ENCODE measurements at places on chromosomes 1 and 21.

- no peak for DNase-seq
Measured at GRCh38 chr1:207366022-207366421, 44.5 kb downstream of the CD55 start.

GRCh38 chr1:237877631-237878030 lies 13.1 kb downstream of the ZP4 start:
- no peak for DNase-seq

GRCh38 chr1:67515324-67516080 lies 85.3 kb upstream of the SERBP1 start:
- no peak for DNase-seq

- no peak for DNase-seq
Measured at GRCh38 chr1:206001476-206001888, 1.7 kb downstream of the RAB7B start.

DNA sequence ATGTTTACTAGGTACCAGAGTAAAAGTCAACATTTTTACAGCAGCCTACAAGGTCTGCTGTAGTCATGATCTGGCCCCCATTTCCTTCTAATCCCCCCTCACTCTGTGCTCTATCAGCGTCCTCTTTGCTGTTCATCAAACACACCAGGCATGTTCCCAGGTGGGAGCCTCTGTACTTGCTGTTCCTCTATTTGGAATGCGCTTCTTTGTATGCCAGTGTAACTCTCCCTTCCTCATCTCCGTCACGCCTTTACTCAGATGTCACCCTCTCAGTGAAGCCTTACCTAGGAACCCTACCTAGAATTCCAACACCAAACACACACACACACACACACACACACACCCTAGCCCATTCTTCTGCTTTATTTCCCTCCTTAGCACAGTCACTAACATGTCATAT lies 21.0 kb downstream of the TP53BP2 start:
- DNase-seq = no peak

- DNase-seq = no peak
Measured at GRCh38 chr1:11629184-11630016, 24.8 kb downstream of the FBXO2 start.

DNA sequence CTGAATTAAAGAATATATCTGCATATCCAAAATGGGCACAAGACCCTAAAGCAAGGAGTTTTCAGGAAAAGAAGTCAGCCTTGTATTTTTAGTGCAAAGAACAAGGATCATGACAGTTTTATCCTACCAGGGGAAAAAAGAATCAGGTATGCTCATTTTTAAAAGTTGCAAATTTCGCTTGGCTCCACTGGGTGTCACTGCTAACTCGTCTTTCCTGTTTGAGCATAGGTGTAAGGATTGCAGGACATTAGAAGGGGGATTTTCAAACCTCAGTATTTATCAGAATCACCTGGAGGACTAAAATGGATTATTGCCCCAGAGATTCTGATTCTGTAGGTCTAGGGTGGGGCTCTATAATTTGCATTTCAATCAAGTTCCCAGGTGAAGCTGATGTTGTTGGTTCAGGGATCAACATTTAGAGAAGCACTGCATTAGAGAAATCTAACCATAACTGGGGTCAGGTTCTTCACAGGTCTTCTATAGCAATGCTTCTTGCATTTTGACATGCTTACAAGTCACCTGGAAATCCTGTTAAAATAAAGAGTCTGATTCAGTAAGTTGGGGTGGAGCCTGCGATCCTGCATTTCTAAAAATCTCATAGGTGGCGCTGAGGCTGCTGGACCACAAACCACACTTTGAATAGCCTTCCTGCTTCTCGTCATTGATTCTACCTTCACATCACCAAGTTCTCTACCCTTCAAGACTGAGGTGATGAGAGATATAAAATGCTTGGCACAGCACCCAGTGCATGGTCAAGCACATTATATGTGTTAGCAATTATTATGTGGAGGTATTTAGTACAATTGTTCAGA lies 39.6 kb downstream of the NUF2 start:
- no peak for DNase-seq

GRCh38 chr1:228373004-228373680 lies 33.5 kb downstream of the TRIM11 start:
- no peak for DNase-seq

- DNase-seq = no peak
Measured at GRCh38 chr1:5646486-5647149, 345.6 kb downstream of the NPHP4 start.

DNA sequence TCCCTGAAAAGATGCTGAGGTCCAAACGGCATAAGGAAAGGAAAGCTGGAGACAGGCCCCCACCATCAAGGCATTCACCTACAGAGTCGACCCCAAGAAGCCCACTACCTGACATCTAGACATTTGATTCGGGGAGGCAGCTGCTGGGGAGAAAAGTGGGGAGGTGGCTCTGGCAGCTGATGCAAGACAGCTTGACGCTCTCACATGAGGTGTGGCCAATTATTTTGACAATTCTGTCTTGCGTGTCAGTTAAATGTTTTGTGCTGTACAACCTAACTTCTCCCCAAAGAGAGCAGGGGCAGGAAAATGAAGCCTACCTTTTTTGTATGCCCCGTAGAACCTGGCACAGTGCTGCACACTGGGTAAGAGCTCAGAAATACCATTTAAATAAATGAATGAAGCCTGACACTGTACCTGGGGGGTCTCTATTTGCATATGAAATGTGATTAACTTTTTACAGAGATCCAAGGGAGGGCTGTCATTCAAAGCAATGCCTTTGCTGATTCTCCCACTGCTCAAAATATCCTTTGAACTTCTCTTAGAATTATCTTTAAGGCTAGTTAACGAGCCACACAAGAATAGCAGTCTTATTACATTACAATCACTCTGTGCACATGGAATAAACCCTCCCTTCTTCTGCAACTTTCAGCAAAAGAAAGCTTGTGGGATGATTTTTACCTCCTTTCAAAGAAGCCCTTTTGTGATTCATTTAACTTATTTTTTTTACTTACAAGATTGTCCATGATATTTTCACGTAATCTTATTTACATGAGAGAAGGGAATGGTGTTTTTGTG lies 163.2 kb downstream of the TNR start:
- DNase-seq = no peak

DNA sequence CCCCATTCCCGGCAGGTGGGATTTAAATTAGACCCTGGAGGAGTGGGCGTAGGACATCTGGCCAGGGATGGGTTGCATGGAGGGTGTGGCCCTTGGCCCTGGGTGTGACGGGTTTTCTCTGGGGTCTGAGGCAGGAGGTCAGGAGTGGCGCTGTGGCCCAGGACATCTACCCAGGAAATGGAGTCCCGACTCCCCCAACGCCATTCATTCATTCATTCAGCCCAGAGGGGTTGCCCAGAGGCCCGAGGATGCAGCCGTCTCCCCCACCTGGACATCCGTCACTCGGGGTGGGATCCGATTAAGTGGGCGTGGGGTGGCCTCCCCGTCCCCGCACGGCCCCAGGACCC lies 663 bp downstream of the ATP13A2 start:
- DNase-seq = no peak

- no peak for DNase-seq
Measured at GRCh38 chr1:168834225-168834872, 105.3 kb upstream of the DPT start.

GRCh38 chr1:238955934-238956333 lies 430.4 kb upstream of the CHRM3 start:
- DNase-seq = no peak

DNA sequence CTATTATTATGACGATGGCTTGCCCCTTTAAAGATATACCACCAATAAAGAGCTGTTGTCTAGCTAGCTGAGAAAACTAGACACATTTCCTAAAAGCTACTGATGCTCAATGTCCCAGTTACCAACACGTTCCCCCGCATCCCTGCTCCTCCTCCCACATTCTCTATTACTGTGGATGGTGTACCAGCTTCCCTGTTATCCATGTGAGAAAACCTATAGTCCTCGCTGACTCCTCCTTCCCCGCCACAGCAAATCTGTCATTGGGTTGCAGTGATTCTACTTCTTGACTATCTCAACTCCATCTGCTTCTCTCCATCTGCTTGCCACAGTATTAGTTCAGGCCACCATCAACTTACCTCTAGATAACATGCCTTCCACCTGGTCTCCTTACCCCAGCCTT lies 337.5 kb downstream of the KCNH1 start:
- DNase-seq = no peak

DNA sequence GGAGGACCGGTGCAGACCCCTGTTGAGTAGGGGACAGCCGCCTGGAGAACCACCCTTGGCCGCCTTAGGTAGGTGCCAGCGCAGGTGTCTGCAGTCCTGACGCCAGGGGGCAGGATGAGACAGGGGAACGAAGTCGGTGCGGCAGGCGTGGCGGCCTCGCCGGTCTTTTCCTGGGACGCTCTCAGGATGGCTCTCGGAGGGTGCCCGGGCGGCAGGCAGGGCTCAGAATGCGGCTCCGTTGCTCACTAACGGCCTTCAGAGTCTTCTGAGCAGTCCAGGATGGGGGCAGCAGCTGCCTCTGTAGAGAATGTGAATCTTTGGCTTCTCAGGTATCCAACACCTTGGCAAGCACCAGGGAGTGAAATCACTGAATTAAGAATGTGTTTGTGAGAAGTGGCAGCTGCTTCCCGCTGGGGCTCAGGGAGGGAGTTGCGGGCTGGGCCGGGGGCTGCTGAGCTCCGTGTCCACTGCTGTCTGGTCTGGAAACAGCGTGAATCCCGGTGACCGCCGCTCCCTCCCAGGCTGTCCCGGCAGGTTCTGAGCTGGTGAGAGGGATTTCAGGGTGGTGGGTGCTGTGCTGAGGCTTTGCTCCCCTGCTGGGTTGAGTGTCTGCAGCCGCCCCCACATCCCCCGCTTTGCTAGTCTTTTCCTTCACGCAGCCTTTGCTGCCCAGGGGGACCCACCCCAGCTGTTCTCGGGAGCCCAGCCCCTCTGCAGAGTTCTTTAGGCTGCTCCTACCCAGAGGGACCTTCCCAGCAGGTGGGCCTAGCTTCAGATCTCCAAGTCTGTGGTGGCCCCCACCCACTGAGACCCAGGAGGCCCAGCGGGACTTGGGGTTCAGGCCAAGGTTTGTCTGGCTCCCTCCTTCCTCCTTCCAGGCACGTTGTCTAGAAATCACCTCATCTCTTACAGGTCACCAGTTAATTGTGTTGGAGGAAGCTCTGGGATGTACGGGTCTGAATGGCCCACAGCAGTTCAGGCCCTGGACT lies 11.1 kb upstream of the C1orf174 start:
- peak; percentile 80 for DNase-seq

DNA sequence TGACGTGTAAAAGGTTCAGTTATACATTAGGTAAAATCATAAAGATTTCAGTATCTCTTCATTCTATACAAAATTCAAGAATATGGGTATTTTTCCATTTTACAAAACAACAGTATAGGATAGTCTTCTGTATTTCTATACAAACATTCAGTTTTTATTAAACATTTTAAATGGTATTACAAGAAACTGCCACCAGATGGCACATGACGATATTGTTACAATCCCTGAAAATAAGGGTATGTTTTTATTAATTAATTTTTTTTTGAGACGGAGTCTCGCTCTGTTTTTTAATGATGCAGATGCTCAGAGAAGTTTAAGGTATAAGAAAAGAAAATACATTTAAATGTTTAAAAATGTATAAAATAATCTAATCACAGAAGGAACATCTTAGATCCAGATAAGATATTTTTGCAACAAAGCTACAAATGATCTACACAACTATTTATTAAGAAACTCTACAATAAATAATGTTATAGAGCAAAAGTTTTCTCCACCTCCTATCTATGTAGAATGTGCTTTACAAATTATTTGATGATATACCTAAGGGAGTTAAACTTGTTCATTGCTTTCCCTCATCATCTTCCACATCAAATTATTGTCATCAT lies 23.5 kb upstream of the RSBN1 start:
- DNase-seq = no peak

GRCh38 chr1:118486199-118486598 lies 301.2 kb upstream of the SPAG17 start:
- no peak for DNase-seq

- DNase-seq = no peak
Measured at GRCh38 chr1:166379447-166379846, 212.6 kb upstream of the FAM78B start.

DNA sequence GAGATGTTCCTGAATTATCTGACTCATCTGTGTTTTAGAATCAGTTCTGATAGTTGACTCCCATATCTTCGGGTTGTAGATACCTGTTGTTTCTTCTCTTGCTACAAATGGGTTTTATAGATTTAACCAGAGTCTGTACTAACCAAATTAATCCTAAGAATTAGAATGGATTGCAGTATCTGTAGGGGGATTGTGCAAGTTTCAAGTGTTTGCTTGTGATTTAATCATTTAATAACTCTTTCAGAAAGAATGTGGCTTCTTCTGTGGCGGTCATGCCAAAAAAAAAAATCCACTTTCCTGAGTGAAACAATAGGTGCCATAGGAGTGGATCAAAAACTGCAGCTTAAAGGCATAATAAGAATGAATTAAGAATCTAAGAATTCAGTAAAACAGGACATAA lies 9.4 kb downstream of the IPO9 start:
- DNase-seq = no peak

- peak; percentile 50 for DNase-seq
Measured at GRCh38 chr1:154609398-154610380, 1.7 kb upstream of the ADAR start.

GRCh38 chr1:223041481-223041880 lies 101.6 kb downstream of the TLR5 start:
- DNase-seq = no peak

- DNase-seq = no peak
Measured at GRCh38 chr1:34829250-34829649, 30.3 kb downstream of the SMIM12 start.

DNA sequence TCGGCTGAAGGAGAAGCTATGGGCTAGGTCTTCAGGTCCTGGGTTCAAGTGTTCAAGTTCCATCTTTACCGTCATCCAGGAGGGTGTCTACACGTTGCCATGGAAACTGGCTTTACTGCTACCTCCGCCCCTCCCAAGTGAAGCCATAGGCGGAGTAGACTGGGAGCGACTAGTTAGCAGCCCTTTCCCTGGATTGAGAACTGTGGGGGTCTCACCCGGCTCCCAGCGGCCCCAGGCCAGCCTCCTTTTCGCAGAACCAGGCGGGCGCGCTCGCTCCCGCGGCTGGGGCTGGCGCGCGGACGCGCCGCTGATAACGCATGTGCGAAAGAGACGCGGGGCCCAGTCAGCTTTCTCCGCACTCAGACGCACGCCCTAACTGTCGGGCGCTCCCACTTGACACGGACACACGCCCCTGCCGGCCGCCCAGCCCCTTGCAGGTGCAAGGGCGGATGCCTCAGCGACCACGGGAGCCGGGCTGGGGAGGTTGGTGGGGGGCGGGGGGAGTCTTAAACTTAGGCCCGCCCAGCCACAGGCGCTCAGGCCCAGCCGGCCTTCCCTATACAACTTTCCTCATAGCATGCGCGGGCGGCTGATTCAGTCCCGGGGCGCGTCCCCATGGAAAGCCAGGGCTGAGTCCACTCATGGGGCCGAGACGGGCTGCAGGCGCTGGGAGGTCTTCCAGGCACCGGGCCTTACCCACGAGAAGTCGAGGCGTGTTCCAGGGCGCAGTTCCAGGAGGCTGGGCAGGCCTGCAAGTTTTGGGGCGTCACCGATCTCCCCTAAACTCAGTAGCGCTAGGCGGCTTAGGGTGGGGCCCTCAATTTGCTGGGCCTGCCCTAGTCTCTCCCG lies 7.4 kb downstream of the EFNA4 start:
- peak; percentile 70 for DNase-seq

All from activated CD8-positive, alpha-beta memory T cell treated with anti-CD3 and anti-CD28 coated beads, Interleukin-2, amount 50 U/mL, for 4 hours (primary cell).